ENCODE measurements at places on chromosomes 2 and 18.

- DNase-seq: no peak
These were observed 25.8 kb upstream of the TMEM182 start for GRCh38 chr2:102736110-102736409.

DNA sequence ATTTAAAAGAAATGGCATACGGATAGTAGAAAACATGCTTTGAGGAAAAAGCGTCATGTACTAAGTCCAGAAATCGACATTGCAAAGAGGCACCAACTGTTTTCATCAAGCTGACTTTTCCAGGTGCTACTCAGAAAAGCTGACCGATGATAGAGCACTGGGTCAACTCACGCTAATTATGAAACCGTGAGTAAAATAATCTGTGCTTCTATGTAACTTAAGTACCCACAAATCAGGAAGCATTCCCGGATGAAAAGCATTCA is 353 bp upstream of the NUP35 start:
- DNase-seq: no peak

GRCh38 chr2:84515788-84516187 is 510 bp upstream of the DNAH6 start:
- DNase-seq: no peak

DNA sequence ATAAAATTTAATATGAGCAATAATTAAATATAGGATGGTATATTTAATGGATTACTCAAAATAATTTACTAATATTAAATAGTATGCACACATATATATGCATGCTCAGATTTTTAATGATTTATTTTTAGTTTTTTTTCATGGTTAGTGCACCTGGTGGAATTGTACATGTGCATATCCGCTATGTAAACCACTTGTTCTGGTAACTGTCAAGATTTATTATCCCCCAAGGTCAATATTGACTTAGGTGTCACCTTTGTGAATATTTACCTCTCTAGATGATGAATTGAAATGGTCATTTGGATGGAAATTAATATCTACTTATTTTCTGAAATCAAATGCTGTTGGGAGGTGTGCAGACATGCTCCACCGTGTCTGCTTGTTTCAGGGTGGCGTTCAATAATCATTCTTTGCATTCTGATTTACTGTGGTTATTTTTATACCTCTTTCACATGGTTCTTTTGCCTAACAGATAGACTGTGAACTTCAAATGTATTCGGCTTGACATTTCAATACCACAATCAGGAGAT is 14.7 kb downstream of the CNTNAP5 start:
- DNase-seq: no peak

- no peak for DNase-seq
These were observed 34.5 kb upstream of the GRB14 start for GRCh38 chr2:164655750-164656149.
